ENCODE measurements at places on chromosomes 3 and 15. TPM values are rescaled to one million over a fixed set of nuclear protein-coding genes. Genes with fewer than 3 reads are reported as not detected.

SLC22A14 gene
- polyA plus RNA-seq, result not detected

IL5RA gene
- polyA plus RNA-seq, result 2.8 TPM

FMN1 gene
- polyA plus RNA-seq, result not detected

GOLGA6L7 gene
- not detected for polyA plus RNA-seq

ZWILCH gene
- polyA plus RNA-seq, result 8.0 TPM

XCR1 gene
- polyA plus RNA-seq, result not detected

SYNPR gene
- polyA plus RNA-seq, result not detected

TMC3 gene
- 0.04 TPM for polyA plus RNA-seq

SLC41A3 gene
- 18.1 TPM for polyA plus RNA-seq

CPNE9 gene
- not detected for polyA plus RNA-seq

C3orf52 gene
- polyA plus RNA-seq, result 0.50 TPM

TM4SF18 gene
- not detected for polyA plus RNA-seq

RARB gene
- polyA plus RNA-seq, result 0.21 TPM

PCOLCE2 gene
- polyA plus RNA-seq, result not detected

ANKRD34C gene
- not detected for polyA plus RNA-seq

PLD1 gene
- polyA plus RNA-seq, result not detected

PTPN9 gene
- polyA plus RNA-seq, result 13.3 TPM

ONECUT1 gene
- not detected for polyA plus RNA-seq

CCDC191 gene
- polyA plus RNA-seq, result 13.3 TPM

GPR27 gene
- polyA plus RNA-seq, result 0.11 TPM

TNNC1 gene
- polyA plus RNA-seq, result not detected

UROC1 gene
- polyA plus RNA-seq, result not detected

CD200 gene
- polyA plus RNA-seq, result 40.9 TPM

GP5 gene
- 0.05 TPM for polyA plus RNA-seq

ETFA gene
- 107 TPM for polyA plus RNA-seq

ARHGAP11A gene
- 2.4 TPM for polyA plus RNA-seq

ST8SIA2 gene
- not detected for polyA plus RNA-seq

MAGI1 gene
- polyA plus RNA-seq, result 1.3 TPM

TEX9 gene
- polyA plus RNA-seq, result 31.2 TPM

GHRL gene
- polyA plus RNA-seq, result 1.5 TPM

MOBP gene
- not detected for polyA plus RNA-seq

CEP19 gene
- polyA plus RNA-seq, result 2.3 TPM

OXTR gene
- polyA plus RNA-seq, result 0.14 TPM

PAQR9 gene
- polyA plus RNA-seq, result not detected

GOLGA8R gene
- polyA plus RNA-seq, result 0.06 TPM

SNX33 gene
- 0.05 TPM for polyA plus RNA-seq

MFGE8 gene
- polyA plus RNA-seq, result 4.8 TPM

PLSCR2 gene
- polyA plus RNA-seq, result not detected

ITPKA gene
- not detected for polyA plus RNA-seq

TLR9 gene
- 10.4 TPM for polyA plus RNA-seq

NDUFAF3 gene
- 188 TPM for polyA plus RNA-seq

SELENOT gene
- polyA plus RNA-seq, result 213 TPM

Measured in IgD-negative memory B cell (primary cell).